ENCODE measurements at places on chromosomes 2 and 18.

GRCh38 chr2:20933714-20934113, 110.2 kb downstream of the APOB start:
- no peak for DNase-seq

DNA sequence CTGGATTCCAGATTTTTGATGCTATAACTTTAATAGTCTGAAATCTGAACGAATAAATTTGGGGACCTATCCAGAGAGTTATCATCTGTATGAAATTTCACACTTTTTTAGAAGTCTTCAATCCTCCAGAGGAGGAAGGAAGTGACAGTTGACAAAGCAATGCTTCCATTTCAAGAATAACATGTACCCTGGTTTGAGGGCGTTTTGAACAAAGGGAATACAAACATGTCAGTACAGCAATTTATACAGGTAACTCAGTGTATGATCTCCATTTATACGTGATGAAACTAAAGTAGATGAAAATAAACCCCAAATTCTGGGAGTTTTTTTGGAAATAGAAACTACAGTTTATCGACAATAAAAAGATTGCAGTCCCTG, 42.2 kb downstream of the CIB4 start:
- DNase-seq = no peak

- DNase-seq = no peak
Measured at GRCh38 chr2:37297632-37298031, 27.0 kb downstream of the PRKD3 start.

DNA sequence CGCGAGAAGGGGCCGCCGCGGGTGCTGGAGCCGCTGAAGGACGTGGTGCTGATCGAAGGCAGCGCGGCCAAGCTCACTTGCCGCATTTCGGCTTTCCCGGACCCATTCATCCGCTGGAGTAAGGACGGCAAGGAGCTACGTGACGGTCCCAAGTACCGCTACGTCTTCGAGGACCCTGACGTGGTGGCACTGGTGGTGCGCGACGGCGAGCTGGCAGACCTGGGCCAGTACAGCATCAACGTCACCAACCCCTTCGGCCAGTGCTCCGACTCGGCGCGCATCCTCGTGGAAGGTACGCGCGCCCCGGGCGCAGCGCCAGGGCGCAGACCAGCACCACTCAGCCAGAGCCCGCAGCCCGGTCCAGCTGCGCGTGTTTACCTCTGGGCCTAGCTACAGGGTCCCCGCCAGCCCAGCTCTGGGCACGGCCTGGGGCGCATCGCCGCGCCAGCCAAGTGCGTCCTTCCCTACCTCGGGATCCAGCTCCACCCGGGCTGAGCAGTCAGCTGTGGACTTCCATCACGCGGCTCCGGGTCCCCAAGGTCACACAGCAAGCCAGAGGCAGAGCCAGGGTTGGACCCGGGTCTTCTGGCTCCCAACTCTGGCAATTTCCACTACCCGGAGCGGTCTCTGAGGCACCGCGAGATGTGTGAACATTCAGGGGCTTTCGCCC, 1.7 kb upstream of the GMPPA start:
- DNase-seq = peak; percentile 32

DNA sequence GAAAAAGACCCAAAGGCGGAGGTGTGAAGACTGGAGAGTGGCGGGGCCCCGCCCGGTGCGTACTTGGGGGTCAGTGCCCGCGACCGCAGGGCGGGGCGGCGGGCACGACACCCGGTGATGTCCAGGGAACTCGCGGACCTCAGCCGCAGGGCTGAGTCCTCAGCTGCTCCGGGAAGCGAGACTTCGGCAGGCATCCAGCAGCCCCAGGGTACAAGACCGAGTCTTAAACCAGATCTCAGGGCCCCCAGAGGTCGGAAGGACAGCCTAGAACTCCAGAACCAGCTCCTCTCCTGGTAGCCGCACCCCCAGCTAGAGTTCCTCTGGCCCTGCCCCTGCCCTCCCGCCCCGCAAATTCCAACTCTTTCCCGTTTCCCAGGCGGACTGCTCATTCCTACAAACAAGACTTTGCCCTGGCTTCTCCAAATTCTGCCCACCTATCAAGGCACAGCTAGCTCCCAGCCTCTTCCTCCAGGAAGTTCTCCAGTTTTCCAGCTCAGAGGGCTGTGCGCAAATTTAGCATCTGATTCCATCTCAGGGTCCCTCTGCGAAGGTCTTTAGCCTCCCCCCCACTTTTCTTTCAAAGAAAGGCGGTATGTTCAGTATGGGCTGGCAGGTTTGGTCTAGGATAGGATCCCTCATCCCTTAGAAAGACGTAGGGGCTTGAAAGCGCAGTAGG, 26.0 kb upstream of the NOTO start:
- peak; percentile 27 for DNase-seq

DNA sequence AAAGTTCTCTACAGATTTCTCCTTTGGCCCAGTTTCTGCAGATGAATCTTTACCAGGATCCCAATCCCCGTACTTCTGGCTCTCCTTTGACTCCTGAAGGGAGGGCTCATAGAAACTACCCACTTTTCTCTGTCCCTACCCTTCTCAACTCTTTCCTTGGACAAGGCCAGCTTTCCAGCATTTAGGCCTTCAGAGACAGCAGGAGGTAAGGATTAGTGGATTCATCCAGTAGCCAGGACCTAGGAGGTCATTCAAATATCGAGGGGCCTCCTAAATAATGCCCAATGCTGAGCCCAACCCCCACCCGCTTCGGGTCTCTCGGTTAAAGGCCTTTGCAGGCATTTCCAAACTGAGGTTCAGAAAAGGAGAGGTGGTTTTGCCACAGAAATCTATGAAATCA, 4.8 kb upstream of the ZNF532 start:
- DNase-seq = no peak

- DNase-seq = no peak
Measured at GRCh38 chr2:152462779-152463178, 127.8 kb downstream of the FMNL2 start.

DNA sequence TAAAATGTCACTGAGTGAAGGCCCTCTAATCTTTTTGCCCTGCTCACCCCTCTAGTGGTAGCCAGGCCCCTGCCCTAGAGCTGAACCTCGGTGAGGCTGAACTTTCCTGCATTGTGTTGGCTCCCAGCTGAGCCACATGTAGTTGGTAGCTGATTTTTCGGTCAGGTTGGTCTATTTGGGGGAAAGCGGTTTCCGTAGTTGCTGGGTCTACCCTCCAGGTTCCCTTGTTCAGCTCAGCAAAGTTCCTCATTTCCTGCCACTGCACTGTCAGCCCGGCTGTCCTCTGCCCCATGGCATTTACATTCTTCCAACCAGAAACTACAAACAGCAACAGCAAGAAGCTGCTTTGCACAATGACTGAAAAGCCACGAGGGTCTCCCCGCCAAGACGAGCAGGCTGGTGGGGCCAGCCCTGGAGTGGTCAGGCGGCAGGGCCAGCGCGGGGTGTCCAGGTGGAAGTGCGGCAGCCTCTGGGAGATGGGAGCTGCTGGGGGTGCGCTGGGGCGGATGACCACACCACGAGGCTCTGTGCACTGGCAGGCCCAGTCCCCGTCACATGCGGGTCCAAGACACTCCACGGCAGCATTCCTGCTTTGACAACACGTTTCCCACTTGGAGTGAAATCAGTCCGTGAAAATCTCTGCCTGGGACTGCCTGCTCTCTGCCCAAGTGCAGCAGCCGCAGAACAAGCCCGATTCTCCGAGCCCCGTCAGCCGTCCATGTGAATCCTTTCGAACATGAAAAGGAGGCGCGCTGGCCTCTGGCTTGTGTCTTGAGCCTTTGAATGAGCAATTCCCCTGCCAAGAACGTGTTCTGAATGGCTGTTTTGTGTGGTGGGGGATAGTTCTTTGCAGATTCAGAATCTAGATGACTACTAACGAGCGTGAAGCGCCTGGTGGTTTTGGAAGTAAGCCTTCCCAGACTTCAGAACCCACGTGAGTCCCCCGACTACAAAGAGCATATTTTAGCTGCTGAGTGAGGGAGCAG, 159.4 kb downstream of the ASB1 start:
- no peak for DNase-seq

- no peak for DNase-seq
Measured at GRCh38 chr2:172091761-172092566, 6.7 kb downstream of the DLX1 start.

- no peak for DNase-seq
Measured at GRCh38 chr2:95284886-95285541, 10.8 kb downstream of the PROM2 start.

- DNase-seq = no peak
Measured at GRCh38 chr2:190843890-190844699, 36.5 kb upstream of the GLS start.

- no peak for DNase-seq
Measured at GRCh38 chr18:10332452-10332851, 122.0 kb upstream of the APCDD1 start.

DNA sequence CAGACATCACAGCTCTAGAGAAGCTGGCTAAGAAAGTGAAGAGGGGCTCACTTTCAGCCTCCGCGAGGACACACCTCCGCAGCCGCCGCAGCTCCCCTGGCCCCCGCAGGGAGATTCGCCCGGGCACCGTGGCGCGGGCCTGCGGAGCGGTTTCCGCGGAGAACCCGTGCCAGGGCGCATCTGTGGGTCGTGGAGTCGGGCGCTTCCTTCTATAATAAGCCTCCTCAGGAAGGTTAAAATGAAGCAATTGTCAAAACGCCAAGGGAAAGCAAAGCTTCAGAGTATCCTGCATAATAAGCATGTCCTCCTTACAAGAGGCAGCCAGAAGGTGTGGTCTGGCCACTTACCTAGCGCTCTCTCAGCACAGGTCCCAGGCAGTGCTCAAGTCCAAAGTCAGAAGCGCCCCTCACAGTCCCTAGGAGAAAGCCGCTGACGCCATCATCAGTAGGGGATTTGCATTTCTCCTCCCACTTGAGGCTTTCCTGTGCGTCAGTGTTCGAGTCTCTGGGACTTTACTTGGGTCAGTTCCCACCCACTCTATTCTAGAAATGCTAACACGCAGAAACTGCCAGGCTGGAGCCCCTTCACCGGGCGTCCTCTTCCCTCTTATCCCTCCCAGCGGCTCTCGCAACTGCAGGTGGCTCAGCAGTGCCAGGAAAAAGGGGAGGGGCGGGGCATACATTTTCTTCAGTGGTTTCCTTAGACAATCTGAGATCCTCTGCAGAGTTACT, at the start of gene STAT4:
Gene STAT4 (minus strand): TSS at position 395 of the 731 bp plus-strand sequence. CDS start 2,791 bp downstream, outside the sequence.
- peak; percentile 88 for DNase-seq

DNA sequence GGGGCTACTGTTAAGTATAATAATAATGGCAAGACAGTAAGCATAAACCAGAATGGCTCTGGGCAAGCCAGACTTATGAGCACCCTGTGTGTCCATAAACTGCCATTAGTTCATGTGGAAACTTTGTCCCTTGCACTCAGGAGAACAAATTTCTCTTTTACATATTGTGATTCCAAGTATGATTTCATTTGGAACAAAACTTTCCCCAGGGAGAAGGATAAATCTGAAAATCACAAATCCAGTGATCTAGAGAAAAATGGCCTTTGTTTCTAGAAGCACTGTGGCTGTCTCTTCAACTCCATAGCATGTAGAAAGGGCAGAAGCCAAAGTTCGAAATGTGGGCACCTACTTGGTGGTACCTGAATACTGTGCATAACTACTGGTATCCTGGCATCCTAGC, 823.7 kb upstream of the SOX11 start:
- DNase-seq = no peak

- no peak for DNase-seq
Measured at GRCh38 chr2:68367953-68368653, 3.0 kb downstream of the PLEK start.

DNA sequence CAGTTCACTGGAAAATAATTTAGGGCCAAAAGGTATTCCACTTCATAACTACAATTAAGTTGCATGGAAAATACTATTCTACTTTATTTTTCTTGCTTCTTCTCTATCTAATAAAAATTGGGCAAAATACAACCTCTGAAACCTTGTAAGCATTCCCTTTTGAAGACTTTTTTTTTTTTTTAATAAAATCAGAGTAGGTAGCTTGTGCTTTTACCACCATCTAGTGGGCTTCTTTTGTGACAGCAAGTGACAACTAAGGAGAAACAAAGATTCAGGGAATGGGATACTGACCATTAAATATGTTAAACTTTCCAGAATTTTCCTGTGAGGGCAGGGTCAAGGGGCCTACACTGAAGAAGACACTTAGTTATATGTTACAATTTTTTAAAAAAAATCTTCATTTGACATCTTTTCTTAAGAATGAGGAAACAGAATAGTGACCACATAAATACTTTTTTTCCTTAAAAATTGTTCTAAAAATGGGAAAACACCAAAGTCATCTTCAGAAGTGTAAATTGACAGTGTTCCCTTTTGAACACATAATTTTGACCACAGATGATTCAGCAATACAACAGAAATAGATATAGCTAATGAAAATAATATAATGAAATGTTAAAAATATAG, 1183.2 kb upstream of the ACVR2A start:
- no peak for DNase-seq
